ENCODE measurements at places on chromosomes 2 and 18. TPM values are rescaled to one million over a fixed set of nuclear protein-coding genes. Genes with fewer than 3 reads are reported as not detected.

DNA sequence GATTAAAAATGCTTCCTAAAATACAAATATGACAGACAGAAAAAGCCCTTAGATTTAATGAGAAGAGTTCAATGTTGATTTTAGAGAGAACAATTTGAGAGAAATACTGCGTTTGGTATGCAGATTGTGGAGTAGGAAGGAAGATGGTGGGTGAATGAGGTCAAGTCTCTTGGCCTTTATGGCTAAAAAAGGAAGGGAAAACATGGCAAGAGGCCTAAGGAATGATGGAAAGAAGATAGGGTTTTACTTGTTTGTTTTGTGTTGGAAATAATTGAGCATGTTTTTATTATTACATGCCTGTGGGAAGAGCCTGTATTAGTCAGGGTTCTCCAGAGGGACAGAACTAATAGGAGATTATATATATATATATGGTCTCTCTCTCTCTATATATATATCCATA is 318.1 kb downstream of the TRIB2 start:
- DNase-seq = no peak

- DNase-seq = no peak
These were observed 214.9 kb downstream of the ALPK2 start for GRCh38 chr18:58413667-58414628.

DNA sequence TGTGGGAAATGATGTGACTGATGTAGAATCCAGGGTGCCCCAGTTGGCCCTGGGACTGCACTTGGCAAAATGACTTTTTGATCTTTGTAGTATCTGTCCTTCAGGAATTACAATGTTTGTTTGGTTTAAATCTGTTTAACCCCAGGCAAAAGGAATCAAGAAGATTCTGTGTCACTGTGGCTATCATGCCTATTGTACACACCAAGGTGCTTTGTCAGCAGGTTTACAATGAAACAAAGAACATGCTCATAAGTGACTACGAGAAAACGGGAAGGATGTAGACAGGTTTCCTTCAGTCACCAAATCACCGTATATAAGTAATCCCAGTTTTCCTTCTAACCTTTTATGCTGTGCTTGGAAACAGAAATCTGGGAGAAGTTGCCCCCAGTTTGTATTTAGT is 109.5 kb downstream of the RTN4 start:
- DNase-seq = no peak

- DNase-seq = no peak
These were observed 27.7 kb downstream of the TMEM131 start for GRCh38 chr2:97967931-97968627.

DNA sequence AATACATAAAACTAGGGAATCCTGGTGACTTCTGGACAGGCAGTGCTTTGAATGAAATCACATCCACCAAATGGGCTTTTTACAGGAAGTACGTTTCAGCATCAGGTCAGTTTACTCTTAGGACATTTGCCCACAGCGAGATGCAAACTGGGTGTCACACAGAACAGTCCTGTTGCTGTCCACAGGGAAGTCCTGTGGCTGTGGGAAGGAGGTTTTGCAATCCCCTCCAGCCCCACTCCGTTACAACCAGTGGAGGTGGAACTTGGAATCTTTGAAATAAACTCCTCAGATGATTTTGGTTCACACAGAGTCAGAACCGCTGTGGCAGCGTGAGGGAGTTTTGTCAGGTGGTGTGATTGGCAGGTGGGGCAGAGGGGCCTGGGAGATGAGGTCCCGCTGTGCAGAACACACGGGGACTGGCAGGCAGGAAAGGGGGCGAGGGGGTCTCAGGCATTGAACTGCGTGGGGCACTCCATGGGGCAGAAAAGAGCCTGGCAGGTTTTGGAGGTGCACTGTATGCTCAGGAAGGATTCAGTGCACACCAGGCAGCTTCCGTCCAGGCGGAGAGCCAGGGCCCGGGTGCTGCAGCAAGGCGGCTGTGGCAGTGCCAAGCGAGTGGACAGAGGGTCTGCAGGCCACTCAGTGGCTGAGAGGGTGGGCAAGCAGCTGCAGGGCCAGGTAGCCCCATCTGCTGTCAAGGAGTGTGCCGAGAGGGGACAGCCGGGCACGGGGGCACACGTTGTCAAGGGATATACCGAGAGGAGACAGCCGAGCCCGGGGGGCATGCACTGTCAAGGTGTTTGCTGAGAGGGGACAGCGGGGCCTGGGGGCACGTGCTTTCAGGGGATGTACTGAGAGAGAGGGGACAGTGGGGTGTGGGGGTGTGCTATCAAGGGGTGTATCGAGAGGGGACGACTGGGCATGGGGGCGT is 148.7 kb downstream of the LDLRAD4 start:
- no peak for DNase-seq

- DNase-seq = no peak
These were observed 35.5 kb downstream of the QPCT start for GRCh38 chr2:37379881-37380296.

DNA sequence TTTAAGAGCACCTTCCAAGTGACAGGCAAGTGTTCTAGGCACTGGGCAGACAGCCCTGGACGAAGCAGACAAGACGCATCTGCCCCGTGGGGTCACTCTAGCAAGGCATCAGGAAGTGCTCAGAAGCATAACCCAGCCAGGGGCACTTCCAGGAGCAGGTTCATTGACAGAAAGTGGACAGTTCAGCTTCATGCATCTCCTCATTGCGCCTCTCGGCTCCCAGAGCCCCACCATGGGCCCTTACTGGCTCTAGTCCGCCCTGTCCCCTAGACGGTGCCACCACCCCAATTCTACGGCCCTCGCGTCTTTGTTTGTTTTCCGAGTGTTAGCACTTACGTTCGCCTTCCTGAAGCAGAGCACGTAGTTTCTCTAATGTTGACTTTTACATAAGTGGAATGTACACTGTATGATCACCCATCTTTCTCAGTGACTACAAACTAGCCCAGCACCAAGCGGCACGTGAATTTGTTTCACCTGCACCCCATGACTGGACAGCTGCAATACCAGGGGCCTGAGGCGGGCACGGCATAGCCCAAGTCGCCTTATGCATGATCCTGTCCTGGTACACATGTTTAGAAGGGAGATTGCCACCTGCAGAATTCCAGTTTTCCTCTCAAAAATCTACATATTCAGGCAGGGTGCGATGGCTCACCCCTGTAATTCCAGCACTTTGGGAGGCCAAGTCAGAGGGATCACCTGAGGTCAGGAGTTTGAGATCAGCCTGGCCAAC is 33.2 kb downstream of the SNED1 start:
- no peak for DNase-seq

- DNase-seq = no peak
These were observed 18.1 kb upstream of the PGAP1 start for GRCh38 chr2:196944570-196944969.

- DNase-seq = no peak
These were observed 33.1 kb downstream of the EVA1A start for GRCh38 chr2:75527676-75528075.

The ERBB4 gene
- total RNA-seq = 0.79 TPM

The DSG2 gene
- 51.7 TPM for total RNA-seq

The CSRNP3 gene
- total RNA-seq = 4.0 TPM

The TNFRSF11A gene
- 3.4 TPM for total RNA-seq

The SLC11A1 gene
- not detected for total RNA-seq

The HMSD gene
- 0.12 TPM for total RNA-seq

The RHBDD1 gene
- 5.1 TPM for total RNA-seq

Measured in A172 (cell line).